ENCODE measurements at places on chromosomes 16 and 17.
A peak's percentile ranks its signal among the peaks of the same experiment; 100 is the strongest.

DNA sequence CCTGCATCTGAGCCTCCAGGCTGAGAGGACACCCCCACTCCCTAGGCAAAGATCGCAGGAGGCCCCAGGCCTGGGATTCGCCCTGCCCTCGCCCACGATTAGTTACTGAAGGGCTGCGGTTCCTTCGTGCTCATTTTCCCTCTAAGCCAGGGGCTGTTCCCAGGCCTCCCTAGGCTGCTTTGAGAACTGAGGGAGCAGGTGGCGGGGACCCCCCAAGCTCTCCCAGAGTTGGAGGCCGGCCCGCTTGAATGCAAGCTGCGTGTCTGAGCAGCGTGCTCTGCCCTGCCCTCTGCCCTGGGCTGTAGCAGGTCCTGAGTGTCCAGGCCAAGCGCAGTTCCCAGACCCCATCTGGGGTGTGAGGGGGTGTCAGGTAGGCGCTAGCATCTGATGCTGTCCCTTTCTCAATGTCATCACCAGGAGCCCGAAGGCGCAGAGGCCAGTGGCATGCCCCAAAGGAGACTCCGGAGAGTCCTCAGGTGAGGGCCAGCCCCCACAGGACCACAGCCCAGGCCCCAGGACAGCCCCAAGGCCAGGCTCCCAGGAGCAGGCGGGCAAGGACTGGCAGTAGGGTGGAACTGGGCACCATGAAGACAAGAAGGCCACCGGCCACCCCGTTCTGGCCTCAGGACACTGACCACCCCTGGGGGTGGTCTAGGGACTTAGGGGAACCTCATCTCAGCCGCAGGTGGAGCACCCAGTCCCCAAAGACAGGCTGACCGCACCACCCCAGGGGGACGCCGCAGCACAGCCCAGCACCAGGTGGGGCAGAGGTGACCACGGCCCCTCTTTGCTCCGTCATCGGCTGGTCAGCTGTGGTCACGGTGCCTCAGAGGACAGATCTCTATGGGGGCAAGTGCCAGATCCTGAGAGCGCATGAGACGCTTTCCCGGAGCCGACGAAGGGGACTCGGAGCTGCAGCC lies 14.6 kb downstream of the ENDOV start:
- no peak for DNase-seq

DNA sequence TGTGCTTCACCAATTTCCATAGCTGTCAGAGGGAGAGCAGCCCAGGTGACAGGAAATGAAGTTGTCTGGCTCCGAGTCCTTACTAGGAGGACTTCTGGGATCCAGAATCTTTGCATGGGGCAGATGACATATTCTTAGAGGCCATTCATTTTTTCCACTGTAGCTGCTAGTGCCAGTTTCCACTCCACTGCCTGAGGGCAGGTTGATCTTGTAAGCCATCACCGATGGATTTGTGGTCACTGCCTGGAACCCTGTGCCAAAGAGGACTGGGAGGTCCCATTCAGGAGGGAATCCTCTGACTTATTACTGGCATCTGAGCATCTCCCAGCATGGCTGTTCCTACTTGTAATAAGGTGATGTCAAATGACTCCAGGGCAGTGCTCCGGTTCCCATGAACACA lies 144.1 kb upstream of the KCNJ18 start:
- no peak for DNase-seq

GRCh38 chr17:18960803-18961511 lies 9.0 kb downstream of the SLC5A10 start:
- peak; percentile 76 for DNase-seq

DNA sequence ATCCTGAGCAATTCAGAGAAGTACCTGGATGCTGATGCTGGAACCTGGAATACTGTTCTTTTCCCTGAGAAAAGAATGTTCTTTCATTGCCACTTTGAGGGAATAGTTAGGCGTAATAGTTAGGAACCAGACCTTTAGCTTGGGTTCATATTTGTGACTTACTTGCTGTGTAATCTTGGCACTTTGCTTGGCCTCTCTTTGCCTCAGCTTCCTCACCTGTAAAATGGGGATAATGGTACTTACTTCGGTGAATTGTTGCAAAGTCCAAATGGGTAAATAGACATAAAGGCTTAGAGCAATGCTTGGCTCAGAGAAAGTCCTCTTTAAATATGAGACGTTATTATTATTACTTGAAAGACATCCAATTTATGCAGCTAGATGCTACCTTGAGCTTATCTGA lies 55.0 kb upstream of the CLEC19A start:
- no peak for DNase-seq

DNA sequence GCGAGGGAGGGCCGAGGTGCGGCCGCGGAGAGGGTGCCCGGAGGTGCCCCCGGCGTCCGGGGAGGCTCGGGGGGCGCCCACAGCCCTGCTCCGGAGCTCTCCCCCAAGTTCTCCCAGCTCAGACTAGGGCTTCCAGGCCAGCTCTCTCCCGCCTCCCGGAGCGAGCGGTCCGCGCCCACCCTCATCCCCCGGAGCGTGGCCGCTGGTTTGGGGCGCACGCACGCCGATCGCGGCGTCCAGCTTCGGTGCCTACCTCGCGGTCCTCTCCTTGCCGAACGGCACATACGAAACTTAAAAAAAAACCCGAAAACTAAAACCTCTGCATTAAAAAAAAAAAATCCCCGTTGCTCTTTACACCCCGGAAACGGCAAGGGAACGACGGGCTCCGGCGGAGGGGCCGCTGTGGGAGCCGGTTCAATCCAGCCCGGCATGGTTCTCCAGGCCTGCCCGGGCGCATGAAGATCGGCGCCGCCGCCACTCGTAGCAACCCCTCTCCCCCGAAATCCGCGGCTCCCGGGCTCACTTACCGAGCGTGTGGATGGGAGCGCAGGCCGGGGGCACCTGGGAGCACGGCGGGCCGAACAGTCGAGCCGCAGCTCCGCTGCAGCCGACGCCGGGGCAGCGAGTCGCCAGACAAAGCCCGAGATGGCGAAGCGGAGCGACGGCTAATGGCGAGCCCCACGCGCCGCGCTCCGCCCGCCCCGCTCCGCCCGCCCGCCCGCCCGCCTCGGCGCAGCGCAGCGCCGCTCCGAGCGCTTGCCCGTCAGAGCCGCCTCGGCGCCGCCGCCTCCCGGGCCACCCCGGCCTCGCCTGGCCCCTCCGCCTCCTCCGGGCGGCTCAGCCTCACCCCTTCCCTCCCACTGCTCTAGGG lies 973 bp upstream of the UBTF start:
- peak; percentile 60 for DNase-seq

DNA sequence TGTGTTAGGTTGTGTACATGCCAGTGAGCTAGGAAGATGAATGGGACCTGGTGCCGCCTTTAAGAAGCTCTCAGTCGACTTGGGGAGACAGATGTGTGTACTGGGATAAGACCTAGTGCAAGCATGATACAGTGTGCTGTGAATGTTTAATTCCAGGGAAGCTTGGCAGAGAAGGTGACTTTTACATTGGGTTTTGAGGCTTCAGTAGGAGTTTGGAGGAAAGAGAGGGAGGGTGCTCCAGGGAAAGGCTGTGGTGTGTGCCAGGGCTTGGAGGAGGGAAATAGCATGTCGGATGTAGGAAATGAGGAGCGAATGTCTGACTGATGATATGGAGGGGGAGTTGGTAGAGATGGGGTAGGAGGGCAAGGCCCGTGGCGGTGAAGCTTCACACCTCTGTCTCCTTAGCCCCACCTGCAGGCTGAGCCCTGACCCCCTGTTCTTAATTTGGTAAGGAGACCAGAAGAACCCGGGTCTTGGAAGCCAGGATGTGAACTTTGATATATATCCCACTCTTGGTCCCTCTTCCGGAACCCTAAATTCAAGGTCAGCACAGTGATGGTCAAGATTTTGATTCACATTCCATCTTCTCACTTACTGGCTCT lies 76.6 kb downstream of the PLCG2 start:
- no peak for DNase-seq

- no peak for DNase-seq
Measured at GRCh38 chr16:51994597-51994996, 552.3 kb downstream of the TOX3 start.

GRCh38 chr17:38742411-38743308 lies 5.5 kb downstream of the PCGF2 start:
- no peak for DNase-seq

GRCh38 chr16:27425961-27426360 lies 24.0 kb downstream of the IL21R start:
- DNase-seq, result no peak

DNA sequence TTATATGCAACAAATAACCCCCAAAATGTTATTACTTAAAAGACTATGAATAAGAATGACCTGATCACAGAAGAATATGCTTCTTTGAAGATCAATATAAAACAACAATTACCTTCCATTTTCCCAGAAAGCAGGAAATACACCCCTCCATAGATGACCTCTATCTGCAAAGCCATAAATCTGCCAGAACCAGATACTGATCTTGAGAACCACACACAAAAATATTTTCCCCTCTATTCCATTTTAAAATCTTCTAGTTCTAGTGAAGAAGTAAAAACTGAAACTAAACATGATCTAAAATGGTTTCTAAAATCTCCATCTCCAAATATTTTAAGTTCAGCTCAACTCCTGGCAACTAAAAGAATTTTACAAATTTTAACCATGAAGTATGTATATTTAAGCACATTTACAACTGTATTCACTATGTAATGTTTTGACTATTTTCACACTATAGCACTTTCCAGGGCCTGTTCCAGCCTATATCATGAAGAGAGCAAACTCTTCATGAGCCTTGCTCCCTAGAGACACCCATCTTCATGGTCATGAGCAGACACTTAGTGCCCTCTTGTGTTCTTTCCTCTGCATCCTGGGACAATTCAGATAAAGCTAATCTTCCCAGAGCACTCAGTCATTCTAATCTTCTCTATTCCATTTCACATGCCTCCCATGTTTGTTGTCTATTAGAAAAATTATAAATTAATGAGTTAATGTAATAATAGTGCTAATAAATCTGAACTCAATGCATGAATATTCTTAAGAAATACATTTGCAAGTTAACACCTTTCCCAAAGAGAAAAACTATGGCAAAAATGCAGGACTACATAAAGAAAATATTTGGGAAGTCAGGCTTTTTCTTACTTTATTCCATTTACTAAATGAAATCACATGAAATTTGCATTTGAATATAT lies 87.0 kb downstream of the HELZ start:
- DNase-seq, result peak; percentile 10

GRCh38 chr17:5662409-5663085 lies 78.2 kb upstream of the NLRP1 start:
- DNase-seq, result no peak

GRCh38 chr17:12230481-12231354 lies 210.0 kb downstream of the MAP2K4 start:
- DNase-seq, result no peak

DNA sequence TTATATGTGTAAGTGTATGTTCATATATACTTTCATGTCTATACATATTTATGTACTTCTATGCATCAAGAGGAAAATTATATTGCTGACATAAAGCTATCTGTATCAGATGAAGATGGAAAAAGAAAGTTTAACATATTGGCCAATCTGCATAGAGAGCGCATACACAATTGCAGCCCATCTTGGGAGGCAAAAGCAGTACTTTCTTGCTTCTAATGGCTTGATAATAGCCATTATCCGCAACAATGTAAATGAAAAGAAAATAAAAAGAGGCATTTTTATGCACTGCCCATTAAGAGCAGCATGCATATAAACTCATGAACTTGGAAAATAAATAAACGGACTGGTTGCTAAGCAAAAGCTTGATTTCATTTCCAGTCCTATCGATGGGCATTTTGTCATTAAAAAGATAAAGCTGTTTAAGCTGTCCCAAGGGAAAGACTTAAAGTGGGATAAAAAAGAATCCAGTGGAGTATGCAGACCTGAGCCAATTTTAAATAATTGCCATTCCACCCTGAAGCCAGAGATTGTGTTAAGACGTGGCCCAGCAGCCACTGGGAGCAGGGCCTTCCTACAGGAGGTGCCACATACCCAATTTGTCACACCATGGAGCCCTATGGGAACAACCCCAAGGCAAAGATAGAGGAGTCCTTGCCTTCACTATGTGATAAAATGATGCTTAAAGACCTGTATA lies 183.6 kb upstream of the CDH11 start:
- DNase-seq, result no peak

- DNase-seq, result no peak
Measured at GRCh38 chr16:88706965-88707826, 893 bp downstream of the CTU2 start.

DNA sequence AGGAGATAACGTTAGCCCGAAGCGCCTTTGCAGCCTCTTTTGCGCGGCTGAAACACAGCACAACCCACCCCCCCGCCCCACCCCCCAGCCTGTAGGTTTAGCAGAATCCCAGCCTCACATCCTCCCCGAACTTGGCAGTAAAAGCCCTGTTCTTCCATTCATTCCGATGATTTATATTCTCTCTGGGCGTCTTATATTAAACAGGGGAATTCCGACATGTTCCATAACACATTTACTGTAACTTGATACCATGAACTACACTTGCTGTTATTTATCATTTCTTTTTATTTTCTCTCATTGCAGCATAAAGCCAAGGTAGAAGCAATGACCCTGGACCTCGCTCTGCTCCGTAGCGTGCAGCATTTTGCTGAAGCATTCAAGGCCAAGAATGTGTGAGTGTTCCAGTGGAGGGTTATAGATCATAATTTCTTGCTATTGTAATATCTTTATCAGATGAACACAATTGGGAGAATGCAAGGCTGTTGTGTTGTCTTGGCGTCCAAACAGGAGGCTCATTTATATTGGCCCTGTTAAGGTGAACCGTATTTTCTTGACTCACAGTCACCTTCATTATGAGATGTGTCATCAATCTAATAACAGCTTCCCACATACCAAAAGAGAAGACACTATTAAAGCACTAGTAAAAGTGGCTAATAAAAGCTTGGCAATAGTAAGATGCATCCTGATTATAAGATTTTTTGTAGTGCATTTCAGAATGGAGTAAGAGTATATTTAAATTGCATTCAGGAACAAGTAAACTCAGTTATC lies 287.3 kb downstream of the WWOX start:
- DNase-seq, result no peak

DNA sequence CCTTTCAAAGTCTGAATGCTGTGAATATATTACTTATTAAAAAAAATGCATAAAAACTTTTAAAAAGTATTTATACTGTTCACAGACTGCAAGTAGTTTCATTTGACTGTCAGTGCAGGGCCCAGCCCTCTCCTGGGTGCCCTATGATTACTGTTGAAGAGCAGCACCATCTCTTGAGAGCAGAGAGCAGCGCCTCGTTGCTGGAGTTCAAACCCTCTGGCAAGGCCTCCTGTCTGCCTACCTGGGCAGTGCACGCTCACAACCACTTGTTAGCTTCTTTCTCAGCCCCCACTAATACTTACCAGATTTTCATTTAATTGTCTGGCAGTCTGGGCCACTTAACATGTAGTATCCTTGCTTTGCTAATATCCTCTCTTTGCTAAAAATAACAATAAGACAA lies 233.4 kb downstream of the PHKB start:
- no peak for DNase-seq

- DNase-seq, result no peak
Measured at GRCh38 chr17:47708312-47708863, 14.4 kb downstream of the TBKBP1 start.

GRCh38 chr16:65200156-65200773 lies 78.4 kb upstream of the CDH11 start:
- no peak for DNase-seq

- DNase-seq, result no peak
Measured at GRCh38 chr17:82053130-82053529, 1.4 kb downstream of the GPS1 start.

GRCh38 chr16:1929105-1929504 lies 10.9 kb upstream of the HS3ST6 start:
- no peak for DNase-seq
